Chondrocyte (in vitro differentiated cells): ENCODE measurements at places on chromosomes 3 and 15. TPM values are rescaled to one million over a fixed set of nuclear protein-coding genes. Genes with fewer than 3 reads are reported as not detected.

The LSG1 gene
- total RNA-seq: 20.4 to 30.2 TPM (median 22.5 TPM) in 3 replicates

The NOX5 gene
- not detected in 3 replicates for total RNA-seq

The QTRT2 gene
- 10.2 to 16.3 TPM (median 12.5 TPM) in 3 replicates for total RNA-seq

The LMAN1L gene
- 0.82 TPM in 1 of 3 replicates, not detected in the others for total RNA-seq

The EFL1 gene
- total RNA-seq: 15.7 to 19.4 TPM (median 16.6 TPM) in 3 replicates

The DNAH12 gene
- 0.02 to 0.29 TPM (median 0.15 TPM) in 3 replicates for total RNA-seq

The CLCN2 gene
- total RNA-seq: 3.1 to 6.5 TPM (median 3.1 TPM) in 3 replicates

The ZPLD1 gene
- not detected in 3 replicates for total RNA-seq

The LARP6 gene
- total RNA-seq: 79.4 to 138 TPM (median 135 TPM) in 3 replicates

The LINGO1 gene
- 5.1 to 12.2 TPM (median 12.0 TPM) in 3 replicates for total RNA-seq

The NTRK3 gene
- total RNA-seq: not detected in 3 replicates

The GLDN gene
- total RNA-seq: 0.29 to 0.41 TPM (median 0.35 TPM) in 3 replicates

The RABL3 gene
- total RNA-seq: 17.0 to 22.5 TPM (median 17.1 TPM) in 3 replicates

The CADPS gene
- not detected in 3 replicates for total RNA-seq

The LTF gene
- total RNA-seq: not detected in 3 replicates

The SLC22A14 gene
- 0.62 to 1.2 TPM (median 0.75 TPM) in 3 replicates for total RNA-seq

The ATP11B gene
- 71.7 to 73.2 TPM (median 71.9 TPM) in 3 replicates for total RNA-seq

The ASTE1 gene
- 5.4 to 6.6 TPM (median 6.5 TPM) in 3 replicates for total RNA-seq

The GABRR3 gene
- total RNA-seq: not detected in 3 replicates
